ENCODE measurements at places on chromosomes 1 and 21.

DNA sequence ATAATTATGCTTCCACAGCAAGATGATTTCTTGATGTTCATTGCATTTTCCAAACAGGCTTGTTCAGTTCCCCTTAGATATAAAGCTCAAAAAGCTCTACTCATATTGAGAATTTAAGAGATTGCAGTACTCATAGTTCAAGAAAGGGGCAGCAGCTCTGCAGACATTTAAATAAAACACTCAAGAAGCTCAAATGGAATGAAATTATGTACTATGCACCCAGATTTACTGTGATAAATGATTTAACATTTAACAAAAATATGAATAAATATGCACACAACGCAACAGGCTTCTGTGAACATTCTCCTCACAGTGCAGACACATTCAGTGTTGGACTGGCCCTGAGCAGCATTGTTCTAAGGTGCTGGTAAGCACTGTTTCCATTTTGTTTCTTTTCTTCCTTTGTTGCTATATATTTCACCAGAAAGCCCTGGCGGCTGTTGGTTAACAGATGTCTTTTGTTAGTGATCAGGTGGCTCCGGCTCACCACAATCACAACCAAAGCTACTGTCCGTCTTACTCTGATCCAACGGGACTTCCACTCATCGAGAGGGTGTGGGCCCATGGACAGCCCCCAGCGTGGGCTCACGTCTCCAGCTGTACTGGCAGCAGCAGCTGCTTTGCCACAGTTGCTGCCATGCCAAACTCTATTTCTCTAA lies 1440.3 kb downstream of the NCAM2 start:
- DNase-seq, result no peak

DNA sequence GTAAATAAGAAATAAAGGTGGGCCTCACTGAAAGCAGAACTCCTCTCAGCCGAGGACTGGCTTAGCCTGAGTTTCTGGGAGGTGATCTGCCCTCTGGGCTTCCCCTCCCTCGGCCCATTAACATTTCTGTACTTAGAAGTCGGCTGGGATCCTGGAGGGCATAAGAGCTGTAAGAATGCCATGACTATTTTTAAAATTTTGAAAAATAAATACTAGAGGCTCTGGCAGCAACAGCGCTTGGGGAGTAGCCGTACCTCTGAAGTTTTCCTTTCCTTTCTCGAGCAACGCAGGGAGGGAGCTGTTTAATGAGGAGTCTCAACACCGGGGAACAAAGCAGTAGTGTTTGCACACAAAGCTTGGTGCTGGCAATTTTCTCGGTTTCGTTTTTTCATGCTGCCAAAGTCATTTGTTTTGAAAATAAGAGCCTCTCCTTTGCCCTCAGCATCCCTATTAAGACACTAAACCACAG lies 498.7 kb downstream of the SMYD3 start:
- DNase-seq, result no peak

DNA sequence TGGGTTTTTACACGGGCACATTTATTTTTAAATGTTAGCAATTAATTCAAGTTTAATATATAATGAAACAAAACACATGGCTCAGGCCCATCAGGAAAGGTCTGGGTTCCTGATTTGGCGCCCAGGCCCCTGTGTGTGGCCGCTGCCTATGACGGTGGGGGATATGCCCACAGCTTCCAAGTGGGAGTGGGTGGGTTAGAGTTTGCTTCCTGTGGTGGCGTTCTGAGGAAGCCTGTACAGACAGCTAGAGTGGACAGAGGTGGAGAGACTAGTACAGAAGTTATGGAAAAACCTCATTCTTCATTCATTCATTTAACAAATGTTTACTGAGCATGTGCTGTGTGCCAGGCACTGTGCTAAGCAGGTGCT lies 22.4 kb upstream of the EPS8L3 start:
- DNase-seq, result no peak

DNA sequence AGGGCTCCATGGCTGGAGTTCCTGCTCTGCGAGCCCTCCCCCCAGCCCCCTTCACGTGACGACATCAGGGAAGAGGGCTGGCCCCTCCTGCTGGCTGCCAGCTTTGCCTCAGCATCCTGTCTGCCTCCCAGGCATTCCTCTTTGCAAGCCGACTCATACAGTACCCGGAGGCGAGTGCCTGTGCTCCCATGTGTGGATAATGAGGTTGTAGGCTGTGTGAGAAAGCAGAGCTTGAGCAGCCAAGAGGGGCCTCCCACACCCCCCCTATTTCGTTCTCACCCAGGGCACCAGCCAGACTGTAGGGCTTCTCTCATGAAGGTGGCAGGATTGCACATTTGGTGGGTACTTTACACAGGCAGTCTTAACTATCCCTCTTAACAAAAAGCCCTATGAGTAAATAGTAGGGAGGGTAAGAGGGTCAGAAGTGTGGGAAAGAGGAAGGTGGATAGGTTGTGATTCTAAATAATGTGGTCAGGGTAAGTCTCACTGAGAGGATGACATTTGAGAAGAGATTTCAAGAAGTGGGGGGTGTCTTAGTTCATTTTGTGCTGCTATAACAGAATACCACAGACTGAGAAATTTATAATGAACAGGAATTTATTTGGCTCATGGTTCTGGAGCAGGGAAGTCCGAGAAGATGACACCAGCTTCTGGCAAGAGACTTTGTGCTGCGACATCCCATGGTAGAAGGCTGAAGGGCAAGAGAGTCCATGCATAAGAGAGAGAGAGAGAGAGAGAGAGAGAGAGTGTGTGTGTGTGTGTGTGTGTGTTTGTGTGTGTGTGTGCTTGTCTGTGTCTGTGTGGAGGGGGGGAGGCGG lies 113.5 kb downstream of the OMA1 start:
- no peak for DNase-seq

DNA sequence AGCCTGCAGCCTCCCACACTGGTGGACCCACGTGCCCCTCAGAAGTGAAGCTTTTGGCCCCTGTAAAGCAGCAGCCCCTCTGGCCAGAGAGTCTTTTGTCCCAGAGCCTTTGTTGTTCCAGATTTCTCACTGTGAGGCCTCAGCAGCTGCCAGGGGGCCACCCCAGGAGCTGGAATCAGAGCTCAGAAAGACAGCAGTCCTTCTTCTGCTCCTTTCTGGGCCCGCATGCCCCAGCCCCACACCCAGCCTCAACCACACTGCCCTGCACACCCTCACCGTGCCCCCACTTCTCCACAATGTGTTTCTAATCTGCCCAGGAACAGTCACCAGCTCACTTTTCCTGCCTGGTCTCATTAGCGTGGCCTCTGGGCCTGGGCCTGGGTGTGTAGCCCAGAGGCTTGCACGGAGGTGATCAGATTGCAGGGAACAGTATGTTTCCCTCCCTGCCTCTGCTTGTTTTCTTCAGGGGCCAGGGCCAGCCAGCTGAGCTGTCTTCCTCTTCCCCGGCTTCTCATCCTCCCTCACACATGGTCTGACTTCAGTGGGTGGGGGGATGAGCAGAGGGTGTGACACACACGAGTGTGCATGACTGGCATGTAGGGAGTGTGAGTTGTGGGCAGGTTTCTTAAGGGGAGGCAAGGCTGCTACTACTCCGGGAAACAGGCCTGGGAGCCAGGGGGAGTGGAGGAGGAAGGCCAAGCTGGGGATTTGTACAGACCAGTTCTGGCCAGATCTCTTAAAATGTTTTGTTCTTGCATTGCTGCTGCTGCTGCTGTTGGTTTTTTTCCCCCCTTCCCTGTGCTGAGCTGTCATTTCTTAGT lies 82.5 kb upstream of the ZNF648 start:
- no peak for DNase-seq

GRCh38 chr1:159921700-159922504 lies 3.4 kb downstream of the TAGLN2 start:
- no peak for DNase-seq

DNA sequence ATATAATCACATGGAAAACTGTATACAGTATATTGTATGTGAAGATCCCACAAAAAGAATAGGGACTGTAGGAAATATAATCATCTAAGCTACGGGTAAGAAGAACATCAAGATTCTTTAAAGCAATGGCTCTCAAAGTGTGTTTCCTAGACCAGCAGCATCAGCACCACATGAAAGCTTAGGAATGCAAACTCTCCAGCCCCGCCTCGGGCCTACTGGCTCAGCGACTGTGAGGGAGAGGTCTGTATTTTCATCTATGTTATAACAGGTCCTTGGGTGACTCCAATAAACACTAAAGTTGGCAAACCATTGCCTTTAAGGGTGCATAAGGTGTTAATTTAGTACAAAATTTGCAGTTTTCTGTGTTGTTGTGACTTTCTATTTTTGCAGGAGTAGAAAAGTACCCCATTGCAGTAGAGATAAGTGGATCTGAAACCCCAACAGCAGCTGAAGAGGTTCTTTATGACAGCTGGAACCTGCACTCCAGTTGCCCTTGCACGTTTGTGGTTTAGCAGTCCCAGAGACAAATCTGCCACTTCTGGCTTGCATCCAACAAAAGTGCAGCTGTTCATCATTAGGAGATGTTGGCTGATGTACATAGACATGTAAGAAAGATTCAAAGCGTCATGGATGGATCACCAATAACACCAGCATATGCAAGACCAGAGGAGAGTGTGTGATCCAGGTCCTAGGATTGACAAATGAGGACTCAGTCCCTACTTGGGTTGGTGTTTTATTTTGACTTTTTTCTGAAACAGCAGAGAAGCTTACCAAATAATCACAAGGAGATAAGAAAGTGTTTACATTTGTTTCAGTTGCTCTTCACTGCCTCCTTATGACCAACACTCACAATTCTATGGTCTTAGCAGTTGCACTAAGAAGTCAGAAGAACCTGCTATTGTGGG lies 15.9 kb upstream of the IFNAR1 start:
- DNase-seq, result no peak

Data from T-helper 1 cell (primary cell).